ENCODE measurements at places on chromosomes 2 and 18.

- DNase-seq, result no peak
Observed at GRCh38 chr2:4995466-4995865, 696.7 kb upstream of the SOX11 start.

- DNase-seq, result no peak
Observed at GRCh38 chr2:119333360-119333759, 33.3 kb downstream of the C2orf76 start.

- DNase-seq, result no peak
Observed at GRCh38 chr2:199471443-199472057, 13.8 kb upstream of the SATB2 start.

GRCh38 chr2:191552066-191552465 is 125.9 kb upstream of the NABP1 start:
- DNase-seq, result no peak

- DNase-seq, result no peak
Observed at GRCh38 chr2:130351711-130352110, 4.1 kb upstream of the PTPN18 start.

DNA sequence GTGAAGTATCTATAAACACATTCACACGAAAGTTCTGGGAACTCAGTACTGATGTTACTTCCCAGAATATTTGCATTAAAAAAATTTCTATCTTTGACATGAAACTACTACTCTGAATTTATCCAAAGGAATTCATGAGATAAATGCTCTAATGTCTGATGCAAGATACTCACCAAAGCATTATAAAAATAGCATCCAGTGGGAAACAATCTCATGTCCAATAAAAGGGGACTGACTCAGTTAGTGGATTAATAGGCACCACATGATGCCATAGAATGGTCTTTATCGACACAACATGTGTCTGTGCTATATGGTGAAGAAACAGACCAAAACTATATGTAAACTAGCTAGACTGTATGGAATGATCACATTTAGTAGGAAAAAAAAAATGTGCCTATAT is 33.9 kb downstream of the LAMA3 start:
- DNase-seq, result no peak

- DNase-seq, result no peak
Observed at GRCh38 chr2:12127638-12128037, 381.2 kb downstream of the LPIN1 start.

- DNase-seq, result no peak
Observed at GRCh38 chr18:10354890-10355289, 99.5 kb upstream of the APCDD1 start.

GRCh38 chr18:64100116-64100922 is 48.6 kb downstream of the LINC00305 start:
- no peak for DNase-seq

- no peak for DNase-seq
Observed at GRCh38 chr2:203453858-203454451, 81.1 kb downstream of the RAPH1 start.

GRCh38 chr2:105802587-105802986 is 57.9 kb downstream of the NCK2 start:
- DNase-seq, result no peak

DNA sequence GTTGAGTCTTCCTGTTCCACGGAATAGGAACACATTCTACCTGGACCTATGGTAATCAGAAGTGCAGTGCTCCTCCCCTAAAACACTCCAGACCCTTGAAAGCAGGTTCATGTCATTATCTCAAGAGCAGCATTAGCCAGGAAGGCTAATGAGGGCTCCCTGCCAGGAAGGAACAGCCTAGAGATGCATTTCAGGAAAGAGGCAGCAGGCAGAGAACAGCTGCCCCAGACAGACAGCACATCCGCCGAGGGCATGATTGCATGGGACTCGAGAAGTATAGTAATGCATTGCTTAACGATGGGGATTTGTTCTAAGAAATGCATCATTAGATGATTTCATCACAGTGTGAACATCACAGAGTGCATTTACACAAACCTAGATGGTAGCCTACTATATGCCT is 171.5 kb downstream of the ALK start:
- no peak for DNase-seq

- no peak for DNase-seq
Observed at GRCh38 chr18:74869904-74870863, 272.5 kb downstream of the ZNF407 start.

GRCh38 chr2:83378921-83379320 is 1080.2 kb downstream of the SUCLG1 start:
- no peak for DNase-seq

DNA sequence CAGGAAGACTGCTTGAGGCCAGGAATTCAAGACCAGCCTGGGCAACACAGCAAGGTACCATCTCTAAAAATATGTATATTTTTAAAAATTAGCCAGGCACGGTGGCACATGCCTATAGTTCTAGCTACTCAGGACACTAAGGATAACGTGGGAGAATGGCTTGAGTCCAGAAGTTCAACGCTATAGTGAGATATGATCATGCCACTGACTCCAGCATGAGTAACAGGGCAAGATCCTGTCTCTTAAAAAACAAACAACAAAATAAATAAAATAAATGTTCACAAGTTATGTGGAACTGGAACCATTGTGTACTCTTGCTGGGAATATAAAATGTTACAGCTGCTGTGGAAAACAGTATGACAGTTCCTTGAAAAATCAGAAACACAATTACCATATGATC is 47.2 kb downstream of the USP34 start:
- no peak for DNase-seq

GRCh38 chr2:127122361-127123027 is 15.5 kb upstream of the BIN1 start:
- no peak for DNase-seq

- no peak for DNase-seq
Observed at GRCh38 chr18:45448871-45449270, 166.4 kb upstream of the SLC14A2 start.

- no peak for DNase-seq
Observed at GRCh38 chr2:96856776-96857666, 795 bp downstream of the ANKRD39 start.

GRCh38 chr2:133667085-133667484 is 98.8 kb upstream of the NCKAP5 start:
- no peak for DNase-seq

DNA sequence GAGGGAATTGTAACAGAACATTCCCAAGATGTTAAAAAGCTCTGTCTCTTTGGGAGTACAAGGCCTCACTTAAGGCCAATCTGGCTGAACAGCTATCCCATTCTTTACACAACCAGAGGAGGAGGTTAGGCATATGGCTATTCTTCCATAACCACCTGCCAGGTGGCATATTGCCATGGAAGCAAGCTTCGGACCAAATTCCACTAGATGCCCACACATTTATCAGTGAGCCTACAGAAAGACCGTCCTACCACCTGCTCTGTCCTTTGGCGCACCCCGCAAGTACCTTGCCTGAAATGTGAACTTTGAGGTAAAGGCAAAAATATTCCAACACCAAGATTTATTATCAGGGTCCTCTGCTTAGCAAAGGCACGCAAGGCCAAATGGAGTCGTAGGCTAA is 519.9 kb upstream of the TNP1 start:
- DNase-seq, result no peak

DNA sequence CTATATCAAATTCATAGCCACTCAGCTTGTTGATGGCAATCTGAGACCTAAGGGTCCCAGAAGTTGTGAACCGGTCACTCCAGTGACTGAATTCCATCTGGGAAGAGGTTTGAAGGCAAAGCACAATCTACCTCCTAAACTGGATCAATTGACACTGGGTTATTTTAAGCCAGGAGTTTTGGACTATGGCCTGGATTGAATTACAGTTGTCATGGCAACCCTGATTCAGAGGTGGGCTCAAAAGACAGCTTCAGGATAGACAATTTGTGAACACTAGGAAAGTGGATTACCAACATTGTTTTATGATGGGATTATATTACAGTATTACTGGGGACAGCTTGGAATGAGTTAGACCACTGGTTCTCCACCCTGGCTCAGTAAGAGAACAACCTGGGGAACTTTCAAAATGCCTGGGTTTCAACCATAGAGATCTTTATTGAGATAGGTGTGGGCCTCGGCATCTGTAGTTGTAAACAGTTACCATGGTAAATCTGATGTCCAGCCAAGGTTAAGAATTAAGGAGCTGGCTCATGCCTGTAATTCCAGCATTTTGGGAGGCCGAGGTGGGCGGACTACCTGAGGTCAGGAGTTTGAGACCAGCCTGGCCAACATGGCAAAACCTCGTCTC is 58.8 kb downstream of the MFSD6 start:
- DNase-seq, result no peak

- no peak for DNase-seq
Observed at GRCh38 chr2:219210196-219210885, 3.8 kb downstream of the ZFAND2B start.

DNA sequence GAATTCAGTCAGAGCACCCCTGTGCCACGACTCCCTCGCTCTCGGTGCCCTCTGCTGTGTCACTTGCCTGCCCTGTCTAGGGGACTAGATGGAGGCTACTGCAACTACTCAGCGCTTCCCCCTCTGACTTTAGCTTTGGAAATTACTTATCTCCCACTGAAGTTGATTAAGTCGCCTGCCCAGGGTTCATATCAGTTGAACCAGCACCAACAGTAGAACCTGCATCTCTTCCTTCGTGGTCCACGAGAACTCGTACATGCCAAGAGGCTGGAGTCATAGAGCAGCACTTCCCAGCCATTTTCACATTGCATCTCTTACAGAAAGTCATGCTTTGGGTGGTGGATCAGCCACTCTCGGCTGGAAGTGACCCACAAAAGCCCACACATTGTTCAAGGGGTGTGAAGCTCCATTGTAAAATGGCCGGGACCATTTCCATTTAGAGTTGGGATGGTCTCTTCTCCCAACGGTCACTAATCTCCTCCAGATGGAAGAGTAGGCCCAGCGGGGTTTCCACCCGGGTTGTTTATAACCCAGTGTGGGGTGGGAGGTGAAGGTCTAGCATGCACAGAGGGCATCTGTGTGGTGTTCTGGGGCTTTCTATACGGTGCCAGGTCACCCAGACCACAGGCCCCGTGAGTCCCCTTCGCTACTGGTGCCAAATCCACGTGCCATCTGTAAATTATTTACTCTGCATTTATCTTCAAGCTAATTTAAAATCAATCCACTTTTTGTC is 38.0 kb downstream of the STEAP3 start:
- no peak for DNase-seq

GRCh38 chr2:74077636-74078035 is 70.1 kb downstream of the BOLA3 start:
- peak; percentile 59 for DNase-seq

DNA sequence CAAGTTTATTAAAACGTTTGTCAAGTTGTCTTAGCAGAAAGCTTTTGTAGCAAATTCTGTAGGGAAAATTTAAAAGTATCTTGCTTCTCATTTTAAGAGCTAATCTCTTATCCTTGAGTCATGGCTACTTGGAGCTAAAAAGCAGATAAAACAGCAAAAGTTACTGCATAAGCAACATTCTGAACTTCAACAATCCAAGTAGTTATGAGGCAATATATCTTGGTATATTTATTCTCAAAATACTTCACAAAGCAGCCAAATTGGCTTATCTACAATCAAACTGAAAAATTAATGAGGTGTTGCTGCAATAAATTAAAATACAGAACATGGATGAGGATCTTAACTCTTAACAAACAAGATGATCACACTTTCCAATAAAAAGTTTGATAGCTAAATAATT is 306.5 kb downstream of the PIEZO2 start:
- DNase-seq, result no peak

- no peak for DNase-seq
Observed at GRCh38 chr18:63320975-63321265, 1.4 kb upstream of the BCL2 start.

GRCh38 chr2:42653039-42653438 is 84.6 kb downstream of the MTA3 start:
- DNase-seq, result no peak

DNA sequence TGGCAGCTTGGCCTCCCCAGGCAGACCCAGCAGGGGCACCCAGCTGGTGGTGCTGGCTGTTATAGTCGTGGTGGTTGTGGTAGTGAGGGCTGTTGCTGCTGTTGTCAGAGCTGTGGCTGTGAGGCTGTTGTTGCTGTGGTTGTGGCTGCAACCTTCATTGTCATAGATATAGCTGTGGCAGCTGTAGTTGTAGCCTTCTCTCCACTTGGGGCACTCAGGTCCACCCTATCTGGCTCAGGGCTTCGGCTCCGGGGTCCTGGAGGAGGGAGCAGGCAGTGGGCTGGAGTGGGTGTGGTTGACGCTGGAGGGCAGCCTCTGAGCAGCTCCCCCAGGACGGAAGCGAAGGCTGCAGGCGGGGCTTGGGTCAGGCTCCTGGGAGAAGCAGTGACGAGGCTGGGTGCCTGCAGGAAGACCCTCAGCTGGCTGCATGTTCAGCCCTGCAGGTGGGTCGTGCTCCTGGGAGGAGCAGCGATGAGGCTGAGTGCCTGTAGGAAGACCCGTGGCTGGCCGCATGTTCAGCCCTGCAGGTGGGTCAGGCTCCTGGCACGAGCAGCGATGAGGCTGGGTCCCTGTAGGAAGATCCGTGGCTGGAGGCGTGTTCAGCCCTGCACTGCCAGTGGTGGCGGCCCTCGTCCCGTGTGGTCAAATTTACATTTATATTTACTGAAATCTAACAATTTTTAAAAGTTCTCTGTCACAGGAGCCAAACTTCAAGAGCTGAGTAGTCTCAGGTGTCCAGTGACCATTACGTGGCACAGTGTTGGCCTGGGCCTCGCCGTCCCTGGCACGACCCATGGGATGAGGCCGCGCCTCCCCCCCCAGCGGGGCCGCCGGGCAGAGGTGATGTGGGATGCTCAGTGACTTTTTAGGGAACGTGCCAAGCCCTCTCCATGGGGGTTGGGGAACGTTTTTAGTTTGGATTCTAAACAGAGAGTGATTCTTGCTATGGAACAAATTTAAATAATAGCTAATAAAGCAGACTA is 79.2 kb upstream of the PXDN start:
- DNase-seq, result no peak

DNA sequence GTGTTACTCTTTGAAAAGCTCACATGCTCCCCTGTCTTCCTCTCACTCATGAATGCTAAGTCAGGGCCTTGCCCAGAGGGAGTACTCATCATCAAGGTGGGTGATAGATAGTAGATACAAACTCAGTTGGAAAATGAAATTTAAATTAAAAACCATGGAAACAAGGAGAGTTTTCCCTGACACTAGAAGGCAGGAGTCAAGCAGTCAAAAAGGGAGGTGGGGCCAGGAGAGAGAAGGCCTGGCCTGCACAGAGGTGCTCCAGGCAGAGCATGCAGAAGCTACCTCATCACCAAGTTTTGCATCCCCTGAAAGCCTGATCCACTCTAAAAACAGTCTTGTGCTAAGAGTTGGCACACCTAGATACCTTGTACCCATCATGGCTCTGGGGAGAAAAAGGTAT is 143.7 kb downstream of the MYO5B start:
- no peak for DNase-seq
